Glutamatergic neuron (in vitro differentiated cells): ENCODE measurements at places on chromosomes 1 and 21. TPM values are rescaled to one million over a fixed set of nuclear protein-coding genes. Genes with fewer than 3 reads are reported as not detected.

DNA sequence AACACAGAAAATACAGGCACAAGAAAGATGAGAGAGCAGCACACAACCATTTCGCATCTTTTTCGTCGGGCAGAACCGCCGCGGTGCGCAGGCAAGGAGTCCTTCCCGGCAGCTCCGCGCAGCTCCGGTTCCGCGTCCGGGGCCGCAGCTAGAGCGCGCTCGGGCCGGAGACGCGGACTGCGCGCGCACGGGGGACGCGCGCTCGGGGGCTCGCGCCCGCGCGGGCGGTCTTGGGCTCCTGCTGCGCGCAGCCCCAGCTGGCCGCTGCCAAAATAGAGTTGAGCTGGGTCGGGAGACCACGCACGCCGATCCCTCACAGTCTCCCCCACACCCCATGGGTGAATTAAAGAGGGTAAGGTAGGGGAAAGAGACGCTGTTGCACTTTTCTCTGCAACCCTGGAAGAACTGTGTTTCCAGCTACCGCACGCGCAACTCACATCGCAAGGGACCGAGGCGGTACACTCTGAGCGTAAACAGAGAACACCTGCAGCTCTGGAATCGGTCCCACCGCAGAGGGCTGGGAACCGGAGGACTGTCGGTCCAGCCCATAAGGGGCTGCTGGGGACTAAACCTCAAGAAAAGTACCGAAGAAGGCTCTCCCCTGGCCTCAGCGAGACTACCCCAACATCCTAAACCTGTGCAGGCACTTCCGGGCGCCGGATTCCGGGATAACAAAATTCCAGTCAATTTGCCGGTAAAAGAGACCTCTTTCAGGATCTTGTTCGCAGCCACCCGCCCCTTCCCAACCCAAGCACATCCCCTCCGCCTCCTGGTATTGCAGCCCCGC, 1.7 kb downstream of the NR5A2 start:
- peaks cover 2% of the 10 kb centered on the region for H3K4me1 ChIP-seq
- DNase-seq: peak; percentile 42
- H3K36me3 ChIP-seq: no peaks in the 10 kb centered on the region
- H3K4me3 ChIP-seq: peak overlapping the region; percentile 95
- no peak overlapping the region for H3K27ac ChIP-seq

GRCh38 chr1:224106568-224107281, 7.2 kb upstream of the FBXO28 start:
- no peaks in the 10 kb centered on the region for H3K36me3 ChIP-seq
- no peak for DNase-seq
- no peak overlapping the region for H3K27ac ChIP-seq
- H3K4me1 ChIP-seq: no peaks in the 10 kb centered on the region
- no peak overlapping the region for H3K4me3 ChIP-seq
- H3K27me3 ChIP-seq: no peaks in the 10 kb centered on the region

DNA sequence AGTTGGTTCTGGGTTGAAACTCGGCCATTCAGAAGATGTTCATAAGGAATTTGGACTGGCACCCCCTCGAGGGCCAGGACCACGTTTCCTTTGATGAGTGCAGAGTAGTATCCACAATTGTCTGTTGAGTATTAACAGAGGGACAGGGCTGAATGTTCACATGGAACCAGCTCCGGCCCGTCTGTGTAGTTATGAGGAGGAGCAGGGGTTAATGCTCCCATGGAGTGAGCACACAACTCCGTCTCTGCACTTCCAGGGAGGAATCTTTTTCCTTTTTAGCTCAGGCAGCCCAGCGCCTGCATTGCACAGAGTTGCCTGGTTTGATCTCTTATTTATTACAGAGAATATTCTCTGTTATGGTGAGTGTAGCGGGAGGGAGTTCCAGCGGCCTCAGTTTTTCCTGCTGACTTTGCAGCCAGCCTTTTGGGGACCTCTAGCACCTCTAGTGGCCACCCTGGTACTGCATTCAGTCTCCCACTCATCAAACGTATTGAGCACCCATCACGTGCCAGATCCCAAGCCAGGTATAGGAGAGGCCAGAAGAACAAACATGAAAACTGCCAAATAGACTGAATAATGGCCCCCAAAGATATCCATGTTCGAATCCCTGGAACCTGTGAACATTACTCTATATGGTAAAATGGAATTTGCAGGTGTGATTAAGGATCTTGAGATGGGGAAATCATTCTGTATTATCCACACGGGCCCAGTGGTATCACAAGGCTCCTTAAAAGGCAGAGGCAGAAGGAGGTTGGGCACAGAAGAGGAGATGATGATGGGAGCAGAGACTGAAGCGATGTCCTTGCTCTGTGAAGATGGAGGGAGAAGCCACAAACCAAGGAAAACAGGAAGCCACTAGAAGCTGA, 167.7 kb upstream of the CSF3R start:
- peaks cover 5% of the 10 kb centered on the region for H3K27me3 ChIP-seq
- peak; percentile 85 for DNase-seq
- no peaks in the 10 kb centered on the region for H3K36me3 ChIP-seq
- H3K4me3 ChIP-seq: no peak overlapping the region
- peaks cover 8% of the 10 kb centered on the region for H3K4me1 ChIP-seq
- no peak overlapping the region for H3K27ac ChIP-seq

GREM2 gene
- total RNA-seq: 3.7 TPM

UBQLN4 gene
- total RNA-seq: 52.4 TPM
